Caudate nucleus (tissue), 63 donors: ENCODE measurements at places on chromosomes 11 and 22.

- peak; percentile 80 for DNase-seq
Observed at GRCh38 chr22:17871726-17872458, 97.6 kb upstream of the BID start.

GRCh38 chr11:108206171-108206570 lies 16.3 kb downstream of the NPAT start:
- no peak for DNase-seq

- DNase-seq: no peak
Observed at GRCh38 chr22:17754233-17754925, 19.9 kb downstream of the BID start.

DNA sequence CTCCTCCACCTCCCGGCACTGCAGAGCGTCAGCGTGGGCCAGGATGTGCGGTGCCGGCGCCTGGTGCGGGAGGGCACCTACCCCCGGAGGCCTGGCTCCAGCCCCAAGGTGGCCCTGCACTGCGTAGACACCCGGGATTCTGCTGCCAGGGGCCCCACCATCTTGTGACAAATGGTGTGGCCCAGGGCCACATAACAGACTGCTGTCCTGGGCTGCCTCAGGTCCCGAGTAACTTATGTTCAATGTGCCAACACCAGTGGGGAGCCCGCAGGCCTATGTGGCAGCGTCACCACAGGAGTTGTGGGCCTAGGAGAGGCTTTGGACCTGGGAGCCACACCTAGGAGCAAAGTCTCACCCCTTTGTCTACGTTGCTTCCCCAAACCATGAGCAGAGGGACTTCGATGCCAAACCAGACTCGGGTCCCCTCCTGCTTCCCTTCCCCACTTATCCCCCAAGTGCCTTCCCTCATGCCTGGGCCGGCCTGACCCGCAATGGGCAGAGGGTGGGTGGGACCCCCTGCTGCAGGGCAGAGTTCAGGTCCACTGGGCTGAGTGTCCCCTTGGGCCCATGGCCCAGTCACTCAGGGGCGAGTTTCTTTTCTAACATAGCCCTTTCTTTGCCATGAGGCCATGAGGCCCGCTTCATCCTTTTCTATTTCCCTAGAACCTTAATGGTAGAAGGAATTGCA lies 13.5 kb downstream of the TSKU start:
- DNase-seq: no peak
